Breast epithelium (tissue), 4 donors: ENCODE measurements at places on chromosomes 7 and 10. TPM values are rescaled to one million over a fixed set of nuclear protein-coding genes. Genes with fewer than 3 reads are reported as not detected.

DNA sequence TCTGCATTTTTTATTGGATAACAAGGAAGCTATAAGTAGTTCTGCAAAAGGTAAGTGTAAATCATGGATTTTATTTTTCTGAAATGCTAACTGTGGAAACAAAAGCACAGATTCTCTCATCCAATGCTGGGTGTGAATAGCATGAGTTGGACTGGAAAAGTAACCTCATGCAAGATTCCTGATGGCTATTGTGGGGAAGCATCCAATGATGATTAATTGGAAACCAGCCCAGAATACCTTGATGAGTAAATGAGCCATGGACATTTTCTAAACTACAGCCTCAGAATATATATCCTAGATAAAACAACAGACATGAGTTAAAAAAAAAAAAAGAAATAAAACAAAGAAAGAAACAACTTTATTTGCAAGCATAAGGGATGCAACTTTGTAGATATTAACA lies 934.6 kb downstream of the CCSER2 start:
- no peaks in the 10 kb centered on the region for H3K27me3 ChIP-seq
- H3K4me1 ChIP-seq: no peaks in the 10 kb centered on the region
- DNase-seq: no peak
- H3K27ac ChIP-seq: no peak overlapping the region
- H3K36me3 ChIP-seq: no peaks in the 10 kb centered on the region

DNA sequence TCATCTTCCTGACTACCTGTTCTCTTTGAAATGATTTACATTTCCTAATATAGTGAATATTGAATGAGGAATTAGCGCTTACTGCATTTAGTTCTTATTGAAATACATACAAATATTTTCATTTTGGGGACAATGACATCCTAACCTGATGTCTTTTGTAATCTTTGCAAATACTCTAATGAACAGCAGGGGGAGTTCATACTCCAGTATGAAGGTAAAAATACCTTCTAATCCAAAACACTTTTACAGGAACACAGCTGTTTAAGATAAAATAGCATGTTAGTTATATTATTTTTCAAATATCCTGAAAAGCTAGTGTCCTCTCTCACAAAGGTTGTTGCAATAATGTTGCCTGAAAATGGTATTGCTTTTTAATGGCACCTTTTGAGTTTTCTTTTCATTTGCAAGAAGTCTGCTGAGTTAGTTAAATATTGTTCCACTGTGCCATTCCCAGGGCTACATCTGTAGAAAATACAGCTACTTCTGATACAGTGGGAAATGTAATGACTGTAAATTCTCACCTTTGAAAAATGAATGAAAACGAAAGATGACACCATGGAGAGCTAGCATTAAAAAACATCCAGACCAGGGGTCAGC lies 400.0 kb downstream of the PHF14 start:
- no peak overlapping the region for H3K4me3 ChIP-seq
- no peak for DNase-seq
- H3K27me3 ChIP-seq: no peaks in the 10 kb centered on the region
- no peaks in the 10 kb centered on the region for H3K36me3 ChIP-seq

LARP4B gene
- total RNA-seq: 47.5 TPM

GRCh38 chr10:63421591-63421990 lies 44.2 kb downstream of the JMJD1C start:
- H3K4me1 ChIP-seq: no peaks in the 10 kb centered on the region
- no peak overlapping the region for H3K4me3 ChIP-seq
- no peak overlapping the region for H3K27ac ChIP-seq
- no peaks in the 10 kb centered on the region for H3K36me3 ChIP-seq

AEBP1 gene
- 300 TPM for total RNA-seq

- H3K27me3 ChIP-seq: no peaks in the 10 kb centered on the region
- no peak overlapping the region for H3K27ac ChIP-seq
- no peaks in the 10 kb centered on the region for H3K4me1 ChIP-seq
- no peak for DNase-seq
Observed at GRCh38 chr7:72335561-72336381, 76.4 kb downstream of the CALN1 start.

DNA sequence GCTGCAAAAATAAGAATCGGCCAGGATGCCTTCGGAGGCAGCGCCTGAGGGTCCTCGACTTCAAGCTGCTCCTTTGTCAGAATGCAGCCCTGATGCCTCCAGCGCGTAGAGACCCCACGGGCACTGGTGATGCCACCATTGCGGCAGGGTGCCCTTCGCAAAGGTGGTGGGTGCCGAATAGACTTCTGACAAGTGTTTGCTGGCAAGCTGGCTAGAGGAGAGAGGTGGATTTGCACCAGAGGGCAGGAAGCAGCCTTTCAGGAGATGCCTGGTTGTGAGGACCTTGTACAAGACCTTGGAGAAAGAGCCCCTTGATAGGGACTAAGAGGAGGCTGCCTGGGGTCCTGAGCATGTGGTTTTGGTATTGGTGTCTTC lies 103.2 kb upstream of the PPIF start:
- peaks cover 36% of the 10 kb centered on the region for H3K4me1 ChIP-seq
- peak overlapping the region; percentile 88 for H3K27ac ChIP-seq
- H3K36me3 ChIP-seq: no peaks in the 10 kb centered on the region
- H3K4me3 ChIP-seq: peak overlapping the region; percentile 86

CACNB2 gene
- total RNA-seq: 0.48 TPM

DNA sequence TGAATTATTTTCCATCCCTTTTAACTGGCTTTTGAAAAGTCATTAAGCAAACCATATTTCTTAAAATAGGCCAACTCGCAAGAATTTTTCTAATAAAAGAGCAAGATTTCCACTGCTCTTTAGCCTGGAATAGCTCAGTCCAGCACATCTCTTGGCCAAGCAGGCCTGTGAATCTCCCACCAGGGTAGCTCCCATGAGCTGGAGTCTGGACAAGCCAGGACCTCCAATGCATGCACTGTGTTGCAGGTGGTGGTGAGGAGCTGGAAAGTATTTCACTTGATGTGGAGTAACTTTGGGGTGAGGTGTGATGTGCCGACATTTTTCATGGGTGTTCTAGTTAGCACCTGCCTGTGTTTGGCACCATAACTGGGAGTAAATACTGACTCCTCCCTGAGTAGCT lies 117.3 kb upstream of the TBX20 start:
- no peaks in the 10 kb centered on the region for H3K27me3 ChIP-seq
- no peak overlapping the region for H3K27ac ChIP-seq
- no peaks in the 10 kb centered on the region for H3K4me1 ChIP-seq
- DNase-seq: no peak

DNA sequence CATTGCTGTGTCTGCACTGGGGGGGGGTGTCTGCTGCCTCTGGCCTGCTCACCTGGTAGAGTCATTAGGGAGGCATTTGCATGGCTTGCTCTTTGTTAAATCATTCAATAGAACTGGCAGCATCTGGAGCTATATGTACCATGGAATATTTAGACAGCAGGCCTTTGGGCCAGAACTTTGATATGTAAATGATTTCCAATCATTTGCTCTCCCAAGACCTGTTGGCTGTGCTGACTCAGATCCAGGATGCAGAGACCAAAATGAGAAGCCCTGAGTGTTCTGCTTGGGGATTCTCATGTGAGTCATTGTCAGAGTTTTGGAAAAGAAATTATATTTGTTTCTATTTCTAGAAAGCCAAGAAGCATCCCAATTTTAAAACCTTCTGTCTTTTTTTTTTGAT lies 257.6 kb upstream of the IGFBP3 start:
- H3K27me3 ChIP-seq: no peaks in the 10 kb centered on the region
- no peak for DNase-seq
- H3K4me3 ChIP-seq: no peak overlapping the region
- no peak overlapping the region for H3K27ac ChIP-seq
- no peaks in the 10 kb centered on the region for H3K36me3 ChIP-seq

- H3K4me1 ChIP-seq: no peaks in the 10 kb centered on the region
- no peaks in the 10 kb centered on the region for H3K27me3 ChIP-seq
- no peak for DNase-seq
- no peak overlapping the region for H3K4me3 ChIP-seq
- no peak overlapping the region for H3K27ac ChIP-seq
Observed at GRCh38 chr10:61620506-61620905, 42.2 kb upstream of the CABCOCO1 start.

HABP2 gene
- not detected for total RNA-seq

ASB10 gene
- not detected for total RNA-seq

- no peak for DNase-seq
- no peaks in the 10 kb centered on the region for H3K4me1 ChIP-seq
- no peak overlapping the region for H3K4me3 ChIP-seq
- H3K27ac ChIP-seq: peak overlapping the region; percentile 12
- H3K36me3 ChIP-seq: no peaks in the 10 kb centered on the region
Observed at GRCh38 chr10:13987446-13987845, 343.3 kb downstream of the FRMD4A start.
